NCI-H510A treated with DMSO at 0.1 percent for 48 hours (cell line): ENCODE measurements at places on chromosomes 1 and 21.

GRCh38 chr1:155169541-155169940 lies 3.6 kb downstream of the KRTCAP2 start:
- DNase-seq, result no peak

- no peak for DNase-seq
These were observed 2.2 kb upstream of the SH3BGRL3 start for GRCh38 chr1:26277719-26278118.

DNA sequence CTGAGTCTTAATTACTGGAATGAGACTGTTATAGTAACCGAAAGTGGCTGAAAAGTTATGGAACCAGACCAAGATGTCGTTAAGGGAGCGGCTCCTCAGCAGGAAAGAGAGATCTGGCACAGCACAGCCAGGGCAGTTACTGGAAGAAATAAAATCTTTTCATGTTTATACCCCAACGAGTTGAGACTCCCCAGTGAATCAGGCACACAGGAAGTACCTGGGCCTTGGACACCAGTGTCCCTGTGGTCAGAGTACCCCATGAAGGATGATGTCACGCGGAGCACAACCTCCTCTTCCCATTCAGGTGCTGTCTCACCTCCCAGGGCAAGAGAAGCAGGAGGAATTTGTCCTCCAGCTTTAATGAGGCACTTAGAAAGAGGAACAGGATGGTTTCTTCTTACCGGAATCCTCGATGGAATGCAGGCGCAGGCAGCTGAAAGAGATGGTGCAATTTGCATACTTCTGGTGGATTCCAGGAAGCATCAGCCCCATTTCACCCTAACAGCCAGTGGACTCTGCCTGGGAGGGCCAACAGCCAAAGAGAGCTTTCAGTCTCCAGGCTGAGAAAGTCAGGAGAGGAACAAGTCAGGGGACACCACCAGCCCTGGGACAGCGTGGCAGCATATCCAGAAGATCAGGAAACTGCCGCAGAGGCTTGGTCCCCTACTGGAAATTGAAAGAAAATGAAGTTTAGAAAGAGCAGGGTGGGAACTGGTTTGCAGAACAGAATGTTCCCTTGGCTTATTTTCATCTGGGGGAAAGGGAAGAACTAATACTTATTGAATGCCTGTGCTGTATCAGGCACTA lies 35.9 kb upstream of the CTTNBP2NL start:
- no peak for DNase-seq

DNA sequence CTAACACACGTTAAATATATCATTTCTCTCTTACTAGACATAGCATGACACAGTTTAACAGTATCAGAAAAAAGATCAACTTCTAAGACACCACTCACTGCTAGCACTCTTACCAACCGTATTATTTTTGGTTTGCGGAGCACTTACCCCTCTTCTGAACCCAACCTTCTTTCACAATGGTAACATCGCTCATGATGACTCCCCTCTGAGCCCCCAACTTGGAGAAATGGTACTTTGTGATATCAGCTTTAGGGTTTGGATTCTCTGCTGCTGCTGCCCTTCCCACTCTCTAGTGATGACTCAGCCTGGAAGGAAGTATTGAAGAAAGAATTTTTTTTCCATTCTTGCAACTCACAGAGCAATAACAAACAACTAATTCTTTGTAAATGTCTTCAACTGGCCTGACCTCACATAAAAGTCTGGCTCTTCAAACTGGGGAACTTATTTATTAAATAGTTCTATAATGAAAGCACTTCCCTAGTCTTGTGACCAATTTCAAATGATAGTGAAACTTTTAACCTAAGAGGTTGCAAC lies 7.0 kb downstream of the AKT3 start:
- no peak for DNase-seq

DNA sequence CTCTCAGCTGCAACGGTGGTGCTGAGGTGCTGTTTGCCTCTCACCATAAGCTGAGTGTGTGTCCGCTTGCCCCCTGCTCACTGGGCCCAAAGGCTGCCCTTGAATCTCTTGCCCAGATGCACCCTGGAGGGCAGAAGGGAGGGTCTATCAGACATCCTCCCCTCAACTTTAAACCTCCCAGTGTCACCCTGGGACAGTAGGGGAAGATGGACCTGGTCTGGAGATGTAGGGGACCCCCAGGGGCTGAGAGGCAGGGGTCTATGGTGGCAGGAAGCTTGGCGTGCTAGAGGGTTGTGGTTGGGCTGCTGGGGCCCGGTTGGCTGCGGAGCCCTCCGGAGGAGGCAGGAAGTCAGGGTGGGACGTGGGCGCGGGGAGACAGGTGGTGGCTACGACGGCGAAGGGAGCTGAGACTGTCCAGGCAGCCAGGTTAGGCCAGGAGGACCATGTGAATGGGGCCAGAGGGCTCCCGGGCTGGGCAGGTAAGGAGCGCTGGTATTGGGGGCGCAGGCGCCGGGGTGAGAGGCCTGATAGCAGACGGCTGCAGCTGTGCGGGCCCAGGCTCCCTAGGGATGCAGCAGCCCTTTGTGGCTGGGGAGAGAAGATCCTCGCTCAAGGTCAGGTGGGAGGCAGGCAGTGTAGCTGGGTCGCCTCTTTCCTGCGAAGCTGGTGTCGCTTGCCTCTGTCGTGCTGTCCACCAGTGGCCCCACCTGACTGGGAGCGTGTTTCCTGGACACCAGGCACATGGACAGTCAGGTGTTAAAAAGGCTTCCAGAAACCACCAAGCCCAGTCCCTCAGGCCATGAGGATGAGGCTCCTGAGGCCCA lies at the start of gene LCK:
LCK (plus strand) TSS at position 373 of the 824 bp plus-strand sequence. CDS start 23,065 bp downstream, outside the sequence.
- no peak for DNase-seq

- peak; percentile 48 for DNase-seq
These were observed 33.9 kb downstream of the TMEM51 start for GRCh38 chr1:15187175-15188129.

DNA sequence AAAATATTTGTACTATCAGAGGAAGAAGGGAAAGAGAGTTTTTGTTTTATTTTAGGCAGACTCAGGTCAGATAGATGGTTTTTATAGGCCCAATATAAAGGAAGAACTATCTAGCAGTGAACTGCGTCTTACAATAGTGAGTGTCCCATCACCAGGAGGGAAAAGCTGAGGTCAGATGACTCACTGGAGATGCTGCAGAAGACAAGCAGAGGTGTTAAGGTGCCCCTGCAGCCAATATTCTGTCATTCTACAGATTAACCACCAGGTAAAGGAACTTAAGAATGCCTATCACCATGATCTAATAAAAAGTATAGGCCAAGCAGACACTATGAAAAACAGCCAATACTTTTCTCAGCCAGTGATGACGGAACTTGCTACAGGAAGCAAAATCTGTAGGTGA lies 29.6 kb downstream of the IVNS1ABP start:
- DNase-seq, result no peak

GRCh38 chr1:223253916-223254315 lies 110.1 kb downstream of the SUSD4 start:
- DNase-seq, result no peak

DNA sequence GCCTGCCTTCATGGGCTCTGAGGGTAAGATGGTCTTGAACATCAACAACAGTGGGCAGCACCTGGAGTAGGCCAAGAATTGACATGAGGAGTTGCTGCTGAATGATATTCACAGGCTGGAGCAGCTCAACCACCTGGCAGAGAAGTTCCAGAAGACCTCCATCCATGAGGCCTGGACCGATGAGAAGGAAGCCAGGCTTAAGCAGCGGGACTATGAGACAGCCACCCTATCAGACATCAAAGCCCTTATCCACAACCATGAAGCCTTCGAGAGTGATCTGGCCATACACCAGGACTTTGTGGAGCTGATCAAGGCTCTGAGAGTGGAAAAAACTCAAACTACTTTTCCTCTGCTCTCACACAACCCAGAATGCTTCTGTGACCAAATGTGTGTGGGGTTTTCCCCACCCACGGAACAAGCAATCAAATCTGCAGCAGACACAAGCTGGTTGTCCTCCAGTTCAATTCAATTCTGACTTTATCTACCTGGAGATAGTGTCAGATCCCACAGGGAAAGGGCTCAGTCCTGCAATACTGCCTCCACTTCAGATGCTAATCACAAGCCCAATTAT lies 12.1 kb upstream of the EPHA10 start:
- no peak for DNase-seq

DNA sequence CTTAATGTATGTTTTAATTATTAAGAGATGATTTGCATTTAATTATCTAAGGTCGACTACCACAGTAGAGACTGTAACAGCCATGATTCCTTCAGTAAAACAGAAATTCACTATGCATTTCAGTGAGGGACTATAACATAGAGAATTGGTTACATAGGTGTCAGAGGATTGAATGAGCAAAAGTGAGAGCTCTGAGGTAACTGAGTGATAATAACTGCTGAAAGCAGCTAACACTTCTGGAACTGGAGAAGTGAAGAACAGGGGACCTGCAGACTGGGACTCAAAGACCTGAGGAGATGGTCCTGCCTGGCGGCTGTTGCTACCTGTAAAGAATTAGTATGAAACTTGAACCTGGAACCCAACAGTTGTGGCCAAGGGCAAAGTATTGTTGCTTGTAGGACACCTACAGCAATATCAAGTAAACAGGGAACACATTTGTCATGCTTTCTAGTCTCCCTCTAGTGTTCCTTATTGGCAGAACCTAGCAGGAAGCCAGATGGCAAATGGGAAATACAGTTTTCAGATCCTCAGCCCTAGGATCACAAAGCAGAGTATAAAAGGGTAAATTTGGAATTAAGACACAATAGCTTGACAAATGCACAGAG lies 110.6 kb downstream of the HS2ST1 start:
- peak; percentile 86 for DNase-seq

DNA sequence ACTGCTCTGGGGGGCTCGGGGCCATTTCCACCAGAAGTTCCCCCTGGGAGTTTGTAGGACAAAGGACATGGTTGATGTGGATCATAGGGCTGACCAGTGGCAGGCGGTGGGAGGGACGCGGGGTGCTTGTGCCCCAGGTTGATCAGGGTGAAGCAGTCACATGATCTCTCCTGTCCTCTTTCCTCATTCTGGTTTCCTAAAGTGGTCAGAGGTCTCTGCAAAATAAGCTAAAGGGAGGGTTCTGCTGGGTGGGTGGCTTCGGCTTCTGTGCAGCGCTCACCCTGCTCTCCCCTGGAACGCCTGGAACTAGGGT lies 9.2 kb downstream of the PDXK start:
- DNase-seq, result no peak

DNA sequence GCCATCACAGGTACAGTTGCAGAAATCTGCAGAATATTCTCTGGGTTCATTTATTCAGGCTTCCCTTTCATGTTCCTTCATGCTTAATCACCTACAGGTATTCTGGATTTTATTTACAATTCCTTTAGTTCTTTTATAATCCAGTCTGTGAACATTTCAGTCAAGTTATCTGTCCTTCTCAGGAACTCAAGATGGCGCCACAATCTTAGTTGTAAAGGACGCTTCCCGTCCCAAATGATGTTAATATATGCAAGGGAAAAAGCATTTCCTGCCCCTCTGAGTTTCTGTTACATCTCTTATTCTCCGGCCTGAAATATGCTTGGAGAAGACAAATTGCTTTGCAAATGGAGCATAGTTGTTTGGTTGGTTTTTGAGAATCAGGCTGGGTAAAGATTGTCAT lies 19.3 kb downstream of the F3 start:
- DNase-seq, result peak; percentile 27

GRCh38 chr1:178055779-178056471 lies 38.0 kb upstream of the RASAL2 start:
- no peak for DNase-seq

DNA sequence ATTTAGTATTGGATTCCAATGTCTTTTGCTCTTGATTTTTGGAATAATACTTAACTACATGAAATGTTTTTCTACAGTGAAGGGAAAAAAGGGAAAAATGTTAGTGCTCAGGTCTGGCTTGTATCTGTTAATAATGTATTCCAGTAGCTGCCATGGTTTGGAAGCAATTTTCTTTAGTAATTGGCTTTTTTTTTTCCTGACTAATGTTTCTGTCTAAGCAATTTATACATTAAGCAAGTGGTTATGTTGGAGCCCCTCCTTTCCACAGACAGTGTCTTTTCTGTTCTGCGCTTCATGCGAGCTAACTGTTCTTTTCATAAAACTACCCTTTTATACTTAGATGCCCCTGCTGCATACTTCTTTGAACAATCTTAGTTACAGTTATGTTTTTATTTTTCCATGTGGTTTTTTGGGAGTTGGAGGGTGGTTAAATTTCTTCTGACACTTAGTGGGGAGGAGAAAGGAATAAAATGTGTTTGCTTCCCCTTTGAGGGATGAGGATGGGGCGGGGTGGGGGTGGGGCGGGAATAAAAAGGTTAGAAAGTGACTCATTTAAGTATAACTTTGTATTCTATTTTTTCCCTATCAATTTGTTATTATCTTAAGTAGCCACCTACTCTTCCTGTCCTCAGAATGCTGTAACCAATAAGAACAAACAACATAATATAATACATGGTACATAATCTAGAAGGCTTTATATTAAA lies 83.1 kb downstream of the CLIC4 start:
- no peak for DNase-seq

DNA sequence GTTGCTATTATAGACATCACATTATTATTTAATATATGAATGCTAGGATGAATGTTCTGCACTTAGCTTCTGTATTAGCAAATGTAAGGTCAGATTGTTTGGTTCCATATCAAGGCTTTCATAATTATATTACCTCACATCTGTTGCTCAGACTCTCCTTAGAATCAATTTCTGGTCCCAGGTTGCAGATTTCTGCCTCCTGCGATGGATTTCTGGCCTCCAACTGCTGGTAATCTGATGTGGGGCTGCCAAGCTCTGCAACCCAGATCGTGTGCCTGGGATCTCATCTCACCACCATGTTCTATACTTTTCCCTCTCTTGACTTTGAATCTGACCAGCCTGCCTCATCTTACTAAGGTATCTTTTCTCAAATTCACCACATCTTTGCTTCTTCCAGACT lies 25.2 kb downstream of the PLPPR5 start:
- no peak for DNase-seq

GRCh38 chr1:228987736-228988506 lies 252.6 kb downstream of the RHOU start:
- no peak for DNase-seq

DNA sequence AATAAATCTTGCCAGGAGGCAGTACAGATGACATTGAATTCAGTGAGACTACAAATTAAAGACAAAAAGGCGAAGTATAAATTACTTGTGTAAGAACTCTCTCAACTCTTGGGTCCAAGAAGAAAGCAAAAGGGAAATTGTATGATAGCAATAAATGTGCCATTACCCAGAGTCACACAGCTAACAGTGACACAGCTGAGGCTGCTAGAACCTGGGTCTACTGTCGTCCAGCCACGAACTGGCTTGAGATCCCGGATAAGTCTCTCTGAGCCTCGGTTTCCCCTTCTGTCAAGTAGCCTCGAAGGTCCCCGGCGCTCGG lies 362 bp upstream of the ROR1 start:
- no peak for DNase-seq

DNA sequence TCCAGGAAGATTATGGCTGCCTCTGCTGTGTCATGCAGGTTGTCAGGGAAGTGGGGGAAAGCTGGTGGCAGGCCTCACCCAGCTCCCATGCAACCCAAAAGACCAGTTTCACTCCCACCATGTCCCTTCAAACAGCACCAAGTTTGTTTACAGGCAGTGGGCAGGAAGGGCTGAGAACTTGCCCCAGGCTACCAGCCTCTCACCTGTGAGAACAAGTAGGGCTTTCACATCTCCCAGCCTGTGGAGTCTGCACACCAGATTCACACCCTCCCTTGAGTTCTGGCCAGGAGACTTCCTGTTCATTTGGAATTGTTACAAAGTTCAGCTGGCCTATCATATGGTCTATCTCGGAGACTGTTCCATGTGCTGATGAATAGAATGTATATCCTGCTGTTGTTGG lies 27.8 kb downstream of the RPAP2 start:
- DNase-seq, result no peak
